Spinal cord (tissue), 10 donors: ENCODE measurements at places on chromosomes 6 and 20. TPM values are rescaled to one million over a fixed set of nuclear protein-coding genes. Genes with fewer than 3 reads are reported as not detected.

Gene B3GALT4
- 12.9 TPM for total RNA-seq

Gene TFAP2C
- 0.50 TPM for total RNA-seq

Gene HCRTR2
- 2.8 TPM for total RNA-seq

Gene CYP39A1
- total RNA-seq: 10.8 TPM
